ENCODE measurements at places on chromosomes 12 and 14. TPM values are rescaled to one million over a fixed set of nuclear protein-coding genes. Genes with fewer than 3 reads are reported as not detected.

The EGLN3 gene
- polyA plus RNA-seq = 0.31 TPM

- no peak for DNase-seq
These were observed 29.7 kb upstream of the SAV1 start for GRCh38 chr14:50697659-50698290.

DNA sequence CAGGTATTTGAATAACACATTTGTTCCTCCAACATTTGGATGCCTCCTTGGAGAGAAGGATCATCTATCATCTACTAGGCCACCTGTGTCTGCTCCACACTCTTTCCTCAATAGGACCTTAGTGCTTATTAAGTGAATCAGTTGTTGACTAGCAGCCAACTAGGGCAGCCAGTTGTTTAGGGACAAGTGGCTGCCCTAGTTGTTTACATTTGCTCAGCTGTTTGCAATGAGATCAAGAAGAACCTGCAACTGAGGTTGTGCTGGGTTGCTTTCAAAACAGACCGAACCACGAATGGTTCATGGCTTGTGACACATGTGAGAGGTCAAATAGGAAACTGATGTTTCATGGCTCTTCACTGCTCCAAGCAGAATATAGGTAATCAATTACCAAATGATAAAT is 53.8 kb downstream of the TMCC3 start:
- DNase-seq = no peak

DNA sequence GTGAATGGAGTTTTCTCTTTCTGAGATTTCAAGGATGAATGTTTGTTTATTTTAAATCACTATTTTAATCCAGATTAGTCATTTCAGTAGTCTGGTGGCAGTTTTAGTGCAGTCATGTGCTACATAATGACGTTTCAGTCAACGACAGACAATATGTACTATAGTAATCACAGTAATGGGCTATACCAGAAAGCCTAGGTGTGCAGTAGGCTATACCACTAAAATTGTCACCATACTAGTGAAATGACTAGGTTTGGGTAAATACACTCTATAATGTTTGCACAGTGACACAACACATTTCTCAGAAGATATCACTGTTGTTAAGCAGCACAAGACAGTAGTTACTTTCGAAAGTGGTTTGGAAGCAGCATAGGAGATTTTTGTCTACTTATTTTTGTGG is 203.1 kb downstream of the ETNK1 start:
- no peak for DNase-seq

DNA sequence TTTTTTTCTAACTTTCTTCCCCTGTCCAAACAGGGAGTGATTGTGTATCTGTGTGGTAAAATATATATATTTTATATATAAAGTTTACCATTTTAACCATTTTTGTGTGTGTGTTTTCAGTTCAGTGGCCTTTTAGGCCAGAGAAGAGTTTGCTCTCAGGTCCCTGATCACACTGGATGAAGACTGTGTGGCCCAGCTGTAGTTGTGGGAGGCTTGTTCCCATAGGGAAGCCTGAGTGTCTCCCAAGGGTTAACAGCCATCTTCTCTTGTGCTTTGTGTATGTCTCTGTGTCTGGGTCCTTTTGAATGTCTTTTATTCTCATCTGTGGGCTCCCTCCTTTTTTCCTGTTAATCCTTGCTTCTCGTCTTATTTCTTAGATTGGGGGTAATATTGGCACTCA is 23.4 kb downstream of the CGRRF1 start:
- no peak for DNase-seq

DNA sequence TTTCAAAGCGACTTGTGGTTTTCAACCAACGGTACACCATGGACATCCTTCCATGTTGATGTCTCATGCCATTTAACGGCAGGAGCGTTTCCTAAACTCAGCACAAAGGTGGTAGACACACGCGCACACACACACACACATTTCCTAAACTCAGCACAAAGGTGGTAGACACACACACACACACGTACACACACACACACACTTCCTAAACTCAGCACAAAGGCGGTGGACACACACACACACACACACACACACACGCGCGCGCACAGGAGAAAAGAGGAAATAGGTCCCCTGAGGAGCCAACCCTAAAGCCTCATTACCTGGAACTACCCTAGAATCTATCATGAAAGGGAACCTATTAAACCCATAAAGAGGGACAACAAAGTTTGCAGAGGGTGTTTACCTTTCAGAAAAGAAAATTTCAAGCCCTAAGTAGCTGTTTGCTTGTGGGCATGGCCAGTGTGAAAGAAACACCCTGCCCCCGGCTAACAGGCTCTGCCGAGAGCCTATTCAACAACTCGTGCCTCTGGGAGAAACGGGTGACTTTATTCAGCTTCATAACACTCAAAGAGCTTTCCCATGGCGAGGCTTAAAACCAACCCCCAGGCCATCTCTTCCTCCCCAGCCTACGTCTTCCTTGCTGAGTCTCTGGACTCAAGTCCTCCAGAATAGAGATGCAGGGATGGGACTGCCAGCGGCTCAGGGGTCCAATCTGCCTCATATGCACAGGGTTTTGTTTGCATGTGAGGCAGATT is 31.8 kb downstream of the SLC8B1 start:
- DNase-seq = no peak

The DNAJC22 gene
- polyA plus RNA-seq = 5.3 TPM

DNA sequence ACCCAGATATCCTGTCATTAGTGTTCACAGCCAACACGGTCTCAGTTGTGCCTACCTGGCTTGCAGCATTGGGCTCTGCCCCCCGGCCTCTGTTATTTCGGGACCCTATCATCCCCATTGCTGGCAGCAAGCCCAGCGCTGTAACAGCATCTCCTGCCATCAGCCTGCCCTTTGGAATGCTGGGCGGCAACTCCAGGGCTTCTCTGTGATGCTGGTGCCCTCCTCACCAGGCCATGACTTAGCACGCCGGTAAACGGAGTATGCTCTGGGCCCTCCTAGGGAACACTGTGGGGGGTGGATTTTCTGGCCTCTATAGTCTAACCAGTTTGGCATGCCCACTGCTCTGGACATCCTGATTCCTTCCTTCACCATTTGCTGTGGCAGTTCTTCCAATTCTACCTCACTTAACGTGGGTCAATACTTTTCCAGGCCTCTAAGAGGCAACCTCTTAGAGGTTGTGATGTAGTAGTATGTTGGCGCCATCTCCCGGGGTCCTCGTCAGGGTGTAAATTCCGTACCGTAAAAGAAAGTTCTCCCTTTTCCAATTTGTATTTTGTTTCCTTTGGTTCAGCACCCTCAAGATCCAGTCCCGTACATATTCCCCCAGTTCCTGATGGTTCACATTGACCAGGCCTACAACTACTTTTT is 80.0 kb downstream of the SINHCAF start:
- no peak for DNase-seq

DNA sequence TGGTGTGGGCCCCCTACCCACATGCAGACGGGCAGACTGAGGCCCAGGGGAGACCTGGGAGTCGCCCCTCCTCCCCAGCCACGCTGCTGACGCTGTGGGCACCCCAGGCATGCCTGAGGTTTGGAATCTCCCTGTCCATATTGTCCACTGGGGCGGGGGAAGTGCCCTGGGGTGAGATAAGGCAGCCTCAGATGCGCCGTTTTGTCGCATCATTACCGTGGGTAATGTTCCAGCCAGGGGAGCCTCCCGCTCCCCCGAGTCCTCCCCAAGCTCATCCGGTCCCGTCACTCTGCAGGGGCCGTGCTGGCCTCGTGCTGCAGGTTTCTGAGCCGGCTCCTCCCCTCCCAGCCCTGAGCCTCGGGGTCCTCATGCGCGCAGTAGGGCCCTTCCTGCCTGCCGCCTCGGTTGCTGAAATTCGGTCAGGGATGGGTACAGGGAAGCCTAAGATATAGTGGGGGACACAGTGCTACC is 11.4 kb downstream of the INF2 start:
- no peak for DNase-seq

DNA sequence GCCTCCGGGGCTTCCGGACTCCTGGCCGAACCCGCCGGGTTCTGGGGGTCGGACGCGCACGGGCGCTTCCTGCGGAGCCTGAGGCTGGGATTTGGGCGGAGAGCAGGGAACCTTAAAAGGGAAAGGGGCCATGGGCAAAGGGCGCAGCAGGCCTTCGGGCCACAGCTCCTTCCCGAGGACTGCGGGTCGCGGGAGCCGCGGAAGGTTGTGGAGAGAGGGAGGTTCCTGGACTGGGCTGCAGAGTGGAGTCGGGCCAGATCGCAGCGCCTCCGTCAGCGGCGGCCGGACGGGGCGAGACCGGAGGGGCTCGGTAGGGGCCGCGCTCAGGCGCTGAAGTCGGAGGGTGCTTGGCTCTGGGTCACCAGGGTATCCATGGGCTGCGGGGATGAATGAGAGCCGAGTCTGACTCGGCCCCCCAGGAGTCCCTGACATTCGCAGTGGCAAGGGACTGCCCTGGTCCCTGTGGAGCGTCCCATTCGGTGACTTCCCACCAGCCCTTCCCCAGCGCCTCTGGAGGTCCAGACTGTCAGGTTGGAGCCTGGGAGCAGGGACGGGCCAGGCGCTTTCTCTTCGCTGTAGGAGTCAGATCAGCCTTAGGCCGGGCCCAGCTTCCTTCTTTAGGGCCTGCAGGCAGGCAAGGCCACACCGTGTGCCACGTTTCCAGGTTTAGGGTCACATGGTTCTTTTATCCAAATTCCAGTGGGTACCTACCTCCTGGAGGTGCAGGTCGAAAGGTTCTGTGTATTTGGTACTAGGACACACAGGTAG is 938 bp upstream of the SLC25A29 start:
- peak; percentile 78 for DNase-seq

DNA sequence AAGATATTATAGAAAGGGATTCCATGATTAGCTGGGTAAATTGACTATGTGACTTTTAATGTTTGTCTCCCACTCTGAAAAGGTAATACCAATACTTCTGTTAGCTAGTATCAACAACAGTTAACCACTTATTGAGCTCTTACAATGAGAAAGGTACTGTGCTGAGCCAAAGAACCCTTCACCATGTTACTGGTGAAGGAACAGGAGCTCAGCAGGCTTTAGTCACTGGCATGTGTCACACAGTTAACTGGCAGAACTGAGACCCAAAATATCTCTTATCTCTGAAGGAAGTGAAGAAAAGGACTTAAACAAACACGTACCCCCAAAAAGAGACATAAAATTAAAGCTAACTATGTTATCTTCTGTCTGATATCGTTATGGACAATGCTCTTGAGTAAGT is 170.6 kb downstream of the MED13L start:
- no peak for DNase-seq

The BCL2L14 gene
- polyA plus RNA-seq = not detected

The APPL2 gene
- polyA plus RNA-seq = 59.2 TPM

- no peak for DNase-seq
These were observed 97.8 kb downstream of the SPTSSA start for GRCh38 chr14:34364201-34364600.

DNA sequence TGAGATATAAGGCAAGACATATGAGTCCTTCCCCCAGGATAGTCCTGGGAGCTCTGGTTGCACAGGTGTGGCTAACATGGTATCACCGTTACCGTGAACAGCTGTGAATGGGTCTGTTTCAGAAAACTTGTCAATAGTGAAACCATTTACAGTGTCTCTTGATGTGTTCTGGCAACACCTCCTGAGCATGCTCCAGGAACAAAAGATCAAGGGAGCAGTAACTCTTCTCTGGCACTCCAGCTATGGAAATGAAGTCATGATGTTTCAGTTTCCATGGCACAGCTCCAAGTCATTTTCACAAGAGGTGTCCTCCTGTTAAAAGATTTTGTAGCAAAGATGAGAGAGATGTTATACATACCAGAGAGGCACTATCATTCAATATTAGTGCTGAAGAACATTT is 253.7 kb downstream of the SNAPC1 start:
- no peak for DNase-seq

The ANKRD33 gene
- not detected for polyA plus RNA-seq

DNA sequence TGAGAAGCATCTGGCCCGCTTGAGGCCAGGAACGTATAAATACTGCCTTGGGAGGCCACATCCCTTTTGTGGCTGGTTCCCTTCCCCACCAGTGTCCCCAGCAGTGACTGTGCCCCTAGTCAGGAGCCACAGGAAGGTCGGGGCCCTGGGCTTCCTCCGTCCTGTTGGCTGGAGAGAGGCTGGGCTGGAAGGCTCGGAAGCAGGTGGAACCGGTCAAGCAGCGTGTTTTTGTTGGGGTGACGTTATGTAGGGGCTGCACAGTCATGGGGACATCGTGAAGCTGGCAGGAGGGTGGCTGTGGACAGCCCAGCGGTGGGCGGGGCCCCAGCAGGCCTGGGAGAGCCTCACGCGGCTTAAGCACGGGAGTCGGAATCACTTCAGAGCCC is 10.1 kb downstream of the XRCC3 start:
- DNase-seq = no peak

The NPFF gene
- polyA plus RNA-seq = not detected

GRCh38 chr12:105352052-105352451 is 21.6 kb downstream of the C12orf75 start:
- no peak for DNase-seq

The KLHL33 gene
- not detected for polyA plus RNA-seq

GRCh38 chr12:116138364-116138763 is 139.1 kb downstream of the MED13L start:
- no peak for DNase-seq

- no peak for DNase-seq
These were observed 33.0 kb upstream of the IL22 start for GRCh38 chr12:68286396-68286795.

The POTEG gene
- 0.43 TPM for polyA plus RNA-seq

- DNase-seq = no peak
These were observed 24.9 kb upstream of the CEBPE start for GRCh38 chr14:23143911-23144310.

The CPM gene
- 10.8 TPM for polyA plus RNA-seq

DNA sequence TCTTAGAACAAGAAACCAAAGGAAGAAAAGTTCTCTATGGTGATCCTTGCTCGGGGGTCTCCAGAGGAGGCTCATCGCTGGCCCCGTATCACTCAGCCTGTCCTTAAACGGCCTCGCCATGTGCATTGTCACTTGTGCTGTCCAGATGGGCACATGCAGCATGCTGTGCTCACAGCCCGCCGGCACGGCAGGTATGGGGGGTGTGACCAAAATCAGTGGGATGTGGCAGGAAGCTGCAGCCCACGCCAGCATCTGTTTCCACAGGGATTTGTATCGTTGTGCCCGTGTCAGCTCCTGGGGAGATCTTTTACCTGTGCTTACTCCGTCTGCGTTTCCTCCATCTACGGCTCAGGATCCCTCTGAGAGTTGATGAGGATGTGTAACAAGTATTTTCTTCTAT is 2.6 kb upstream of the SLC39A2 start:
- no peak for DNase-seq

- DNase-seq = peak; percentile 93
These were observed at the start of gene TMEM121 for GRCh38 chr14:105525861-105526775. TMEM121 (plus strand) TSS chr14:105526583; CDS start chr14:105528835, 2,252 bp downstream.

The GSG1 gene
- polyA plus RNA-seq = 0.68 TPM

DNA sequence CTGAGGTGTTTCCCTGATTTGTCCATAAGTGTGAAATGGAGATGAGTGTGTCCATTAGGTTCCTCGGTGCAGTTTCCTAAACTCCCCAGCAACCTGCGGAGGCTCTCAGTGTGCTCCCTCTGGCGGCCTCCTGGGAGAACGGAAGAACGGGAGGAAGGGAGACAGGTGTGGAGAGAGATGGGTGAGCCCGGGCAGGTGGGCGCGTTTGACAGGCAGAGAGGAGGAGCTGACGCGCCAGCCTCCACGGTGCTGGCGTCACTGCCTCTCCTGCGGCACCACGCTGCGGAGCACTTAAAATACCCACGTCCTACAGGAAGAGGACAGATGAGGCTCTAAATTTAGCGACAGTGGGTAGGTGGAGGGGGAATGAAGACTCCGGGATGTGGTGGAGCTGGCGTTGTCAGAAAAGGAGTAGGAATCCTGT is 26.8 kb upstream of the PEX5 start:
- no peak for DNase-seq

- DNase-seq = no peak
These were observed 23.9 kb downstream of the NID2 start for GRCh38 chr14:52044791-52045522.

GRCh38 chr12:29782285-29782870 is 1.4 kb downstream of the TMTC1 start:
- DNase-seq = no peak

The METTL17 gene
- polyA plus RNA-seq = 144 TPM

The ZNF605 gene
- polyA plus RNA-seq = 6.9 TPM
